Nasal cavity respiratory epithelium epithelial cell of viscerocranial mucosa (primary cell): ENCODE measurements at places on chromosomes 11 and 22. TPM values are rescaled to one million over a fixed set of nuclear protein-coding genes. Genes with fewer than 3 reads are reported as not detected.

SLC7A4 gene
- 0.68 and 5.3 TPM in 2 replicates for total RNA-seq

PKP3 gene
- total RNA-seq, result 208 and 214 TPM in 2 replicates

MMP12 gene
- total RNA-seq, result 1.5 TPM in 1 of 2 replicates, not detected in the other

SLC37A2 gene
- 26.7 and 39.7 TPM in 2 replicates for total RNA-seq

IGSF22 gene
- total RNA-seq, result 0.28 and 0.34 TPM in 2 replicates

APOBEC3A gene
- 0.64 and 5.8 TPM in 2 replicates for total RNA-seq

FBLN1 gene
- 11.6 and 154 TPM in 2 replicates for total RNA-seq

SLC35C1 gene
- total RNA-seq, result 7.5 and 13.5 TPM in 2 replicates

ALDH3B1 gene
- total RNA-seq, result 1.0 and 3.0 TPM in 2 replicates

OR8B4 gene
- not detected in 2 replicates for total RNA-seq

APOA4 gene
- total RNA-seq, result not detected in 2 replicates

TH gene
- under 0.01 and 0.28 TPM in 2 replicates for total RNA-seq

PELI3 gene
- 9.6 and 14.3 TPM in 2 replicates for total RNA-seq

ENTHD1 gene
- total RNA-seq, result not detected in 2 replicates

F2 gene
- total RNA-seq, result under 0.01 and 0.07 TPM in 2 replicates

TRPM5 gene
- not detected in 2 replicates for total RNA-seq

TCN1 gene
- total RNA-seq, result 0.68 and 22.1 TPM in 2 replicates

CTNND1 gene
- total RNA-seq, result 174 and 308 TPM in 2 replicates

ACTN3 gene
- under 0.01 TPM in 1 of 2 replicates, not detected in the other for total RNA-seq

ELFN2 gene
- total RNA-seq, result 0.68 and 1.1 TPM in 2 replicates

MIOX gene
- total RNA-seq, result 0.14 TPM in 1 of 2 replicates, not detected in the other

CASP5 gene
- total RNA-seq, result 0.50 and 1.0 TPM in 2 replicates

H19 gene
- 2.9 and 3.8 TPM in 2 replicates for total RNA-seq

GGTLC2 gene
- total RNA-seq, result not detected in 2 replicates

VSIG2 gene
- under 0.01 and 1.3 TPM in 2 replicates for total RNA-seq

TYR gene
- not detected in 2 replicates for total RNA-seq

FERMT3 gene
- 0.34 and 0.71 TPM in 2 replicates for total RNA-seq

THYN1 gene
- 53.8 and 54.3 TPM in 2 replicates for total RNA-seq

DDI1 gene
- not detected in 2 replicates for total RNA-seq

SMIM38 gene
- total RNA-seq, result 0.21 and 0.68 TPM in 2 replicates
